Endodermal cell (in vitro differentiated cells): ENCODE measurements at places on chromosomes 6 and 20. TPM values are rescaled to one million over a fixed set of nuclear protein-coding genes. Genes with fewer than 3 reads are reported as not detected.
A peak's percentile ranks its signal among the peaks of the same experiment; 100 is the strongest.

DNA sequence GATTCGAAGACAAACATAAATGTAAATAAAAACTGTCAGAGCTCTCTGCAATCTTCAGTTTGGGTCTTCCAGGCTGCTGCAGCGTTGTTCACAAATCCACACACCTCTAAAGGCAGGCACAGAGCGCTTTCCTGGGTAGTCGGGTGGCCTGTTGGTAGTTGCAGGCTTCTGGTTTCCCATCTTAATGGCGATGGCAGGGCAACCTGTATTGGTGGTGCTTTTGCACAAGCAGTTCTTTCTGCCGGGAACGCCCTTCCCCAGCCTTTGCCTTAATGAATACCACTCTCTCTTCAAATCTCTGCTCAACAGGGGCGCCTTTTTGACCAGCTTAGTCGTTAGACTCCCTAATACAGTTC lies 723 bp upstream of the IFT52 start:
- peaks cover 16% of the 10 kb centered on the region for H3K36me3 ChIP-seq
- peak; percentile 72 for DNase-seq
- no peaks in the 10 kb centered on the region for H3K4me1 ChIP-seq
- H3K27me3 ChIP-seq = no peaks in the 10 kb centered on the region
- no peak overlapping the region for H3K27ac ChIP-seq

GRCh38 chr6:84791233-84791632 lies 26.8 kb upstream of the TBX18 start:
- H3K36me3 ChIP-seq = no peaks in the 10 kb centered on the region
- H3K4me3 ChIP-seq = no peak overlapping the region
- no peaks in the 10 kb centered on the region for H3K27me3 ChIP-seq

GRCh38 chr20:63831993-63832686 lies 1.1 kb upstream of the ZBTB46 start:
- H3K4me1 ChIP-seq = peaks cover 7% of the 10 kb centered on the region
- H3K27me3 ChIP-seq = peaks cover 9% of the 10 kb centered on the region
- DNase-seq = peak; percentile 81
- H3K27ac ChIP-seq = no peak overlapping the region

GRCh38 chr6:159062976-159063375 lies 18.2 kb upstream of the TAGAP start:
- H3K36me3 ChIP-seq = no peaks in the 10 kb centered on the region
- H3K27me3 ChIP-seq = peaks cover 34% of the 10 kb centered on the region
- no peak overlapping the region for H3K4me3 ChIP-seq
- H3K27ac ChIP-seq = no peak overlapping the region

DNA sequence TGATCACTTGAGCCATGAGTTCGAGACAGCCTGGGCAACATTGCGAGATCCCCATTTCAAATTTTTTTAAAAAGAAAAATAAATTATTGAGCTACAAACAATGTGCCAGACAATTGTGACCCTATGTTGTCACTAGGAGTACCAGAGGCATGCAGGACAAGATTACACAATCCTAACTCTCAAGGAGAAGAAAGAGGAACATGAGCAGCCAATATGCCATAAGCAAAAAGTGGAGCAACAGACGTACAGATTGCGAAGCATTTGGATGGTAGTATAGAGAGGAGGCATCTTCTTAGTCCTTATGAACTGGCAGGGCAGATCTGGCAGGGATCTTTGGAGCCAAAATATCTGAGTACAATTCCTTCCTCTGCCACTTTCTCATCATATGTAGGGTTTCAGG lies 156.4 kb downstream of the OR2B2 start:
- no peak for DNase-seq
- H3K27me3 ChIP-seq = no peaks in the 10 kb centered on the region
- H3K27ac ChIP-seq = no peak overlapping the region
- no peaks in the 10 kb centered on the region for H3K36me3 ChIP-seq

DNA sequence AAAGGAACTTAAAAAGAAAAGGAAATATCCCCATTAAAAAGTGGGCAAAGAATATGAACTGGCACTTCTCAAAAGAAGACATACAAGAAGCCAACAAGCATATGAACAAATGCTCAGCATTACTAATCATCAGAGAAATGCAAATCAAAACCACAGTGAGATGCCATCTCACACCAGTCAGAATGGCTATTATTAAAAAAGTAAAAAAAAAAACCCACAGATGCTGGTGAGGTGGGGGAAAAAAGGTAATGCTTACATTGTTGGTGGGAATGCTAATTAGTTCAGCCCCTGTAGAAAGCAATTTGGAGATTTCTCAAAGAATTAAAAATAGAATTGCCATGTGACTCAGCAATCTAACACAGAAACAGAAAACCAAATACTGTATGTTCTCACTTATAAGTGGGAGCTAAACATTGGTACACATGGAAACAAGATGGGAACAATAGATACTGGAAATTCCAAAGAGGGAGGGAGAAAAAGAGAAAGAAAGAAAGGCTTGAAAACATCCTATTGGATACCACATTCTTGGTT lies 437.1 kb downstream of the GRIK2 start:
- no peaks in the 10 kb centered on the region for H3K36me3 ChIP-seq
- no peak overlapping the region for H3K27ac ChIP-seq
- no peaks in the 10 kb centered on the region for H3K4me1 ChIP-seq
- DNase-seq = no peak
- H3K4me3 ChIP-seq = no peak overlapping the region

DNA sequence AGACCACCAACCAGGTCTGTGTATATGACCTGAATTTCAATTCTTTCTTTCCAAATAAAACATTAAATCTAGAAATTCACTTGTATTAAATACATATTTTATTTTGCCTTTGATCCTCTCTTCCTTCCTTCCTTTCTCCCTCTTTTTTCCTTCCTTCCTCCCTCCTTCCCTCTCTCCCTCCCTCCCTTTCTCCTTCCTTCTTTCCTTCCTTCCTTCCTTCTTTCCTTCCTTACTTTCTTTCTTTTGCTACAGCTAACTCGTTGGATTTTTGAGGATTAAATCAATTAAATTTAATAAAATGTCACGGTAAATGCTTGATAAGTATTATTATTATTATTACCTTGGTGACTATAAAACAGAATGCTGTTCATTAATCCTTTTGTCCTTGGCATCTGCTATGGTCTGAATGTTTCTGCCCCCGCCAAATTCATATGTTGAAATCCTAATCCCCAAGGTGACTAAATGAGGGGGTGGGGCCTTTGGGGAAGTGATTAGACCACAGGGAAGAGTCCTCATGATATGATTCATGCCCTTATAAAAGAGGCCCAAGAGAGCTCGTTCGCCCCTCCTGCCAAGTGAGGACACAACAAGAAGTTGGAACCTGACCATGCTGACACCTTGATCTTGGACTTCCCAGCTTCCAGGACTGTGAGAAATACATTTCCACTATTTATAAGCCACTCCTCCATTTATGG lies 67.6 kb upstream of the BTBD3 start:
- no peak overlapping the region for H3K27ac ChIP-seq
- H3K27me3 ChIP-seq = no peaks in the 10 kb centered on the region
- DNase-seq = no peak
- H3K4me1 ChIP-seq = no peaks in the 10 kb centered on the region

DNA sequence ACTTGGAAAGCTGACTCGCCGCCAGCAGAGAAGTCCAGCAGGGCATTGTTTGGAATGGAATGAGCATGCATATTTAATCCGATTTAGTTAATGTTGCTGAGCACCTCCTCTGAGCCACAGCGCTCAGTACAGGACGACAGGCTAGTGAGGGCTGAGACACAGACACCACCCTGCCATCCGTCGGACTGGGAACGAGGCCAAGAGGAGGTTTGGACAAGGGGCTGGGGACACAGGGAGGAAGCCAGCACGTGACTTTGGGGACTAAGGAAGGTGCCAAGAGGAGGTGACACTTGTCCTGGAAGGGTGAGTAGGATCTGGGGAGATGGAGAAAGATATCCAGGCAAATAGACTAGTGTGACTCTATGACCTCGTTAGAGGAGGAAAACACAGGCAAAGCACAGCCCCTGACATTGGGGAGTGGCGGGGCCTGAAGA lies 152.5 kb upstream of the ECI2 start:
- H3K27ac ChIP-seq = no peak overlapping the region
- H3K4me3 ChIP-seq = no peak overlapping the region
- H3K36me3 ChIP-seq = no peaks in the 10 kb centered on the region
- no peaks in the 10 kb centered on the region for H3K4me1 ChIP-seq

GRCh38 chr6:111441678-111442243 lies 41.3 kb downstream of the REV3L start:
- H3K27ac ChIP-seq = no peak overlapping the region
- no peak for DNase-seq
- no peaks in the 10 kb centered on the region for H3K4me1 ChIP-seq
- H3K27me3 ChIP-seq = no peaks in the 10 kb centered on the region
- H3K36me3 ChIP-seq = no peaks in the 10 kb centered on the region

GRCh38 chr6:117547688-117548621 lies 54.4 kb downstream of the GOPC start:
- DNase-seq = peak; percentile 60
- no peak overlapping the region for H3K4me3 ChIP-seq
- H3K36me3 ChIP-seq = peaks cover 30% of the 10 kb centered on the region
- H3K27me3 ChIP-seq = no peaks in the 10 kb centered on the region
- H3K27ac ChIP-seq = no peak overlapping the region
- no peaks in the 10 kb centered on the region for H3K4me1 ChIP-seq

- no peak overlapping the region for H3K27ac ChIP-seq
- H3K4me1 ChIP-seq = no peaks in the 10 kb centered on the region
- DNase-seq = no peak
Measured at GRCh38 chr6:125954735-125955339, 1.7 kb upstream of the HINT3 start.

GRCh38 chr6:3292431-3293197 lies 33.9 kb downstream of the PSMG4 start:
- H3K36me3 ChIP-seq = no peaks in the 10 kb centered on the region
- H3K27me3 ChIP-seq = no peaks in the 10 kb centered on the region
- H3K4me3 ChIP-seq = no peak overlapping the region
- DNase-seq = peak; percentile 32
- no peaks in the 10 kb centered on the region for H3K4me1 ChIP-seq

DNA sequence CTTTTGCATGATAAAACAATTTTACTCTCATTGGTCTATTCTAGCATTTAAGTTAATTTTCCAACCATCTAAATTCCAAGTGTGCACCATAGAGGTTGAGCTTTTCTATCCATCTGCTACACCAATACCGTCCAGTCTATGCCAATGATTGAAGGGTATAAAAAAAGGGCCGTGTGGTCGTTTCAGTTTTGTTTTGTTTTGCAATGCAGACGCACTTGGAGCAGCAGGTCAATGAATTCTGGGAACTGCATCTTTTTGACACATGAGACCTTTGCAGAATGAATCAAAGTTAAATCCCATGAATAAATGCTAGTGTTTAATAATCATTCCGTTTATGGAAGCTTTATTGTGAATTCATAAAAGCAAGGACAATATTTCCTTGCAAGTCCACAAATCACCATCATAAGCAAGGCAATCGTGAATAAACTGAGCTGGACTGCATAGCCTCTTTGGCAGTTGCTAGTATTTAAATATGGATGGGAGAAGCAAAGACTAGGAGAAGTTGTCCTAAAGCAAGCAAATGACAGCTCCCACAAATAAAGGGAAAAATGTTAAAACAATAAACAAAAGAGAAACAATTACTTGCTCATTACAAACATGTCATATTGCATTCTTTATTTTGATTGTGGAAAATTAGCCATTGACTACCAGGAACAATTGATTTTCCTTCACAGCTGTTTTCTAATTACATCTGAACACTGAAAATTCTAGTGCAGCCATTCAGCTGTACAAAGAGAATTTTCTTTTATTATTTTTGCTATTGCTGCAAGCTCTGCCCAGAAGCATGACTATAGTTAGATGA lies 649.7 kb upstream of the GJE1 start:
- no peaks in the 10 kb centered on the region for H3K4me1 ChIP-seq
- peak overlapping the region; percentile 75 for H3K27ac ChIP-seq
- no peaks in the 10 kb centered on the region for H3K36me3 ChIP-seq
- no peak for DNase-seq

DNA sequence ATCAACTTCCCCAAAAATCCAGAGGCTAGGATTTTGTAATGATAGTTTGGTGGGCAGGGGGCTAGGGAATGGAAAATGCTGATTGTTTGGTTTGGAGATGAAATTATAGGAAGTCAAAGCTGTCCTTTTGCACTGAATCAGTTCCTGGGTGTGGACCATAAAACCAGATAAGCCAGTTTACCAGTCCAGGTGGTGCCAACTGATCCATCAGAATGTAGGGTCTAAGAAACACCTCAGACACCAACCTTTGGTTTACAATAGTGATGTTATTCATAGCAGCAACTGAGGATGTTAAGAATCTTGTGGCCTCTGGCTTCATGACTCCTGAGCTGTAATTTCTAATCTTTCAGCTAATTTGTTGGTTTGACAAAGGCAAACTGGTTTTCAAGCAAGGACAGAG lies 496.6 kb upstream of the EPHA7 start:
- H3K27ac ChIP-seq = no peak overlapping the region
- H3K4me1 ChIP-seq = no peaks in the 10 kb centered on the region
- no peak overlapping the region for H3K4me3 ChIP-seq
- no peaks in the 10 kb centered on the region for H3K27me3 ChIP-seq
- DNase-seq = no peak

DNA sequence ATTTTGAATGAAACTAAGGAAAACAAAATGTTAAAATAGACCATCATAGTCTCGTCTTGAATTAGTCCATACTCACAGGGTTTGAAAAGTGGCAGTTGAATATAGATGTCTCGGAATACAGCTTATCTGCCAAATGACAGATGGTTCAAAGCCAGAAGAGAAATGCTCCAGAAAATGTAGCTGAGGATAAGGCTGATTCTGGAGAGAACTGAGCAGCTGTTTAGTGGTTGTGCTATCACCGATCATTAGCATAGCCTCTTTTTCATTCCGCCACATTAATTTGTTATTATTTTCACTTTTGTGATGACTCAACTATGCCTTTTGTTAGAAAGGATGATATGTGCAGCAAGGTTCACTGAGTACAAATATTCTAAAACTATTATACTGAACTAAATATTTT lies 390.2 kb upstream of the MAN1A1 start:
- peaks cover 3% of the 10 kb centered on the region for H3K4me1 ChIP-seq
- no peaks in the 10 kb centered on the region for H3K27me3 ChIP-seq
- DNase-seq = no peak
- H3K27ac ChIP-seq = no peak overlapping the region

- H3K4me1 ChIP-seq = peaks cover 14% of the 10 kb centered on the region
- peak overlapping the region; percentile 62 for H3K4me3 ChIP-seq
- H3K36me3 ChIP-seq = peaks cover 4% of the 10 kb centered on the region
- no peaks in the 10 kb centered on the region for H3K27me3 ChIP-seq
Measured at GRCh38 chr6:44001318-44002066, 125.8 kb downstream of the MRPL14 start.

- no peak overlapping the region for H3K27ac ChIP-seq
- H3K27me3 ChIP-seq = no peaks in the 10 kb centered on the region
- peaks cover 31% of the 10 kb centered on the region for H3K36me3 ChIP-seq
Measured at GRCh38 chr20:58832457-58832856, 18.2 kb downstream of the GNAS-AS1 start.

- DNase-seq = no peak
- H3K4me1 ChIP-seq = no peaks in the 10 kb centered on the region
Measured at GRCh38 chr6:42916288-42916687, 435 bp downstream of the PTCRA start.

Gene PLCB1
- total RNA-seq = 14.9 to 16.6 TPM (median 15.3 TPM) in 3 replicates

Gene TBC1D32
- total RNA-seq = 13.0 and 16.5 TPM in 2 replicates

Gene GPR6
- total RNA-seq = not detected in 3 replicates

Gene GPX5
- not detected in 3 replicates for total RNA-seq

Gene GCNT2
- 23.5 and 24.9 TPM in 2 replicates for total RNA-seq

Gene C20orf141
- not detected in 2 replicates for total RNA-seq

Gene RIPPLY2
- total RNA-seq = 0.88 to 1.2 TPM (median 0.96 TPM) in 3 replicates

Gene HFE
- 1.7 to 2.7 TPM (median 2.1 TPM) in 3 replicates for total RNA-seq

Gene SEMG1
- total RNA-seq = 0.46 and 0.54 TPM in 2 replicates

Gene SAMD5
- total RNA-seq = 0.79 and 0.99 TPM in 2 replicates

Gene MGME1
- 31.2 and 31.7 TPM in 2 replicates for total RNA-seq

Gene ADGRF5
- total RNA-seq = not detected in 3 replicates

Gene KHDC1L
- total RNA-seq = not detected in 3 replicates

Gene PHACTR1
- total RNA-seq = 2.8 to 9.3 TPM (median 3.4 TPM) in 3 replicates
